ENCODE measurements at places on chromosomes 5 and 9.

DNA sequence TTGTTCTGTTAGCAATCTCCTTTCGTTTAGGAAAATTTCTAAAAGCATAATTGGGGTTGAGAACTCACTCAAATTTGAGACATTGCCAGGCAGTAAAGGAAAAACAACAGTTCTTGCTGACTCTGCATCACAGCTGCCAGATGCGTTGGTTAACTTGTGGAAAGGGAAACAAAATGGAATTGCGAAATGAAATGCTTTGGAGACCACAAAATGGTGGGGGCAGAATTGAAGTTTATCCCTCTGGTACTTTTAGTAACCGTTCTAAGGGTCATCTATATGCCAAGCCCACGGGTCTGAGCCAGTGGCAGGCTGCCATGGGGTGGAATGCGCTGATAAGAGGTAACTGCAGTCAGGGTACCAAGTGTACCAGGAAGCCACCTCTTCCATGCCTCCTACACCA lies 28.6 kb upstream of the SELENOP start:
- DNase-seq, result no peak

DNA sequence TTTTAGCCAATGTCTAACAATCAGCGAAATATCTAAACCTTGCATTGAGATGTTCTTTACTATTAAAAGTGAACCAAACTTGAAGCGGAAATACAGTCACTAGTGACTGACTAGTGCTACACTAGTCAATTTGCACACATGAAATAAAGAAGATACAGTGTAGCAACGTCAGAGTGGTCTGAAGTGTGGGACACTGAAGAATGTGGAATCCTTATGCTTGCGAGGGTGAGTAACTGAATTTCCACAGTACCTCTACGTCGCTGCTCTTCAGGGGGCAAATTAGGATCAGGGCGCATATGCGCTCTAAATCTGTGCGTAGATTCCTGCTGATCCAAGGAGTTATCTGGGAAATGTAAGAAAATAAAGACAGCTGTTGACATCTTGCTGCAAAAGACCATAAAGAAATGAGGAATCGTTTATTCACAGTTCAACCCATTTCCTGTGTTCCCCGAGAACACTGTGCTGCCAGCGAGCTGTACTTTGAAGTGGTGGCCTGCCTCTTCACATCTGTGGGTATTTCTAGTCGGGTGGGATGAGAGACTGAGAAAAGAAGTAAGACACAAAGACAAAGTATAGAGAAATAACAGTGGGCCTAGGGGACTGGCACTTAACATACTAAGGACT lies 39.8 kb upstream of the FLT4 start:
- DNase-seq, result peak; percentile 20

DNA sequence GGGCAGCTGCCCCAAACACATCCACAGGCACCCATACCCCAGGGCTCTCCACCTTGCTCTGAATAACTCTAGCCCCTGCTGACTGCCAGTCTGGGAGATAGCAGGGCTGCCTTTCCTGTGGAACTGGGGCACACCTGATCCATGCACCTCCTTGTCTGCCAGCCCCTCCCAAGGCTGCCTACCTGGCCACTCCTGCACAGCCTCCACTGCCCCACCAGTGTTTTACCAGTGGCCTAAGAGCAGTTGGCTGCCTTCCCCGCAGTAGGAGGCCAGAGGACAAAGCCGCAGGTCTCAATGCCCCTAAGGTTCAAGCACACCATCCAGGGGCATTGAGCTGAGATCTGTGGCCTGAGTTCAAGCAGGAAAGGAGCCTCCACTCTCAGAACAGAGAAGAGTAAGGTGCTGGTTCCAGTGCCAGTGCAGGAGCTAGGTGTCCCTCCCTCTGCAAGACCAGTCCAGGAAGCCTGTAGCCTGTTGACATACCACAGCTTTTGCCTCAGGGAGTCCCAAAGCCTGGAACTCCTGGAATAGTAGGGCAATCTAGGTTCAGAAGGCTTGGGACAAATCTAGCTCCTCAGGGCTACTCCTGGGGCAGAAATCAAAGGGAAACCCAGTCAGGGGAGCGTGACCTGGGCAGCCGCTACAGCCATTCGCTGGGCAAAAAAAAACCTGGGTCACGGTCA lies 514.5 kb upstream of the PTGER4 start:
- DNase-seq, result no peak

DNA sequence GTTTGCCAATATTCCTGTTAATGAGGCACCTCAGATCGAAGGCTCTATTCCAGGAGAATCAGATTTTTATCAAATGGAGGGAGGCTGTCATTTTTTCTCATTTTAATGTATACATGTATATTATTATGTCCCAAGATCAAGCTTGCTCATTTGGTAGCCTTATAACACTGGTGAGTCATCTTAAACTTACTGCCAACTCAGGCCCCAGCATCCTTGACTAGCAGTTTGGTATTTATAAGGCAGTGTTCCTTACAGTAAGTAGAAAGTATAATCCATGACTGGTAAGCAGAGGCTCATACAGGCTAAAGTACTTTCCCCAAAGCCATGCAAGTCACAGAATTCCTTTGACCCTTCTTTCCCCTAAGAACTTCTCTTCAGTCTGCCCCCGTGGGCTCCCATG lies 90.7 kb upstream of the NR3C1 start:
- DNase-seq, result no peak

DNA sequence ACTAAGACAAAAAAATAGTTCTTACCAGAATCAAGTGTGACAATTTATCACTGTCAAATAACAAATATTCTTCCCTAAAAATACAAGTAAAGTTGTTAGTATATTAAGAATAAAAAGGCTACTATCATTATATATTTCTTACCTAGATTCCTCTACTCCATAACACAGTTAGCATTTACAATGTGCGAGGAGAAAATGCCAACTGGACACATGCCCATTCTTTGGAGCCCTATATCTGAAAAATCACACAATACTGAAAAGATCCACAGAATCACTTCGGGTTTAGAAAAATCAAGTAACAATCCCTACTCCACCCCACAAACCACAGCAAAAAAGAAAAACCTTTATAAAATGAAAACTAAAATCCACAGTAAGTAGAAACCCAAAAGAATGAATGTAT lies 70.9 kb downstream of the PKD2L2 start:
- DNase-seq, result no peak
